ENCODE measurements at places on chromosomes 2 and 18. TPM values are rescaled to one million over a fixed set of nuclear protein-coding genes. Genes with fewer than 3 reads are reported as not detected.

DNA sequence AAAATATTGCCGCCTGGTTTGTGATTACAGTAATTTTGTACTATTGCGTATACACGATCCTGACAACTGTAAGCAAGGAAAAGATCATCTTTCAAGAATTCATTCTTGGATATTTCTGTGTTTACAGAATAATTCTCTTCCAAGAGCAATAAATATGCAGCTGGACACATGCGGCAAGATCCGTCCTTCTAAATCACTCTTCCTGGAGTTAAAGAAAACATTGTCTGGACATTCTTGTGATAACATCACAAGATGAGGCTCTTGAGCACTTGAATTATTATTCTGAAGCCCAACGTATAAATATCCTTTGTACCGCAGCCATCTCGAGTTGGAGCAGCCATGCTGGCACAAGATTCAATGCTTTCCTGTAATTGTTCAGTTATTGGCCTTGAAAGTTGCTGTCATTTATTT, 9.9 kb downstream of the FHL2 start:
- DNase-seq = no peak

DNA sequence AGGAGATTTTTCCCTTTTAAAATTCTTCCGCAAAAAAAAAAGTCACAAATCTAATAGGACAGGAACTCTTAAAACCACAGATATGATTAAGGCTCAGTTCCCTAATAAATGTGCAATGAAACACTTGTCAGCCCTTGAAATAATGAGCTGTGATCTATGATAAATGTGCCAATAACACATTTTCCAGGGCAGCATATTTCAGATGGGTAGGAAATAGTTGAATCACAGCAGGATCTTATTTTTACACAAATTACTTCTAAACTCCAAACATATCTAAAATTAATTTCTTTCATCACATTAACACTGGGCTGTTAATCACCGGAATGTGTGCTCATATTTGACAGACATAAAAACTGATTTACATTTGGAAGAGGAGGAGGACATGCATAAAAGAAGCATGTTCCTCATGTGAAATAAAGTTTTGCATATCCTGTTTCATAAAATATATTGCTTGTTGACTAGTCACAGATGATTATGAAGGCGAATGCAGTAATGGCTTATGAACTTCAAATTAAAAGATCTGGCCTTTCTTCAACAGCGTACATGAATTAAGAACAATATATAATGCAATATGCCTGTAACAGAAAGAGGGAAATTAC, 281.4 kb downstream of the PAX3 start:
- DNase-seq = no peak

GRCh38 chr2:83959266-83959665, 499.8 kb downstream of the SUCLG1 start:
- no peak for DNase-seq

- DNase-seq = no peak
Observed at GRCh38 chr2:197869041-197869440, 64.6 kb downstream of the PLCL1 start.

DNA sequence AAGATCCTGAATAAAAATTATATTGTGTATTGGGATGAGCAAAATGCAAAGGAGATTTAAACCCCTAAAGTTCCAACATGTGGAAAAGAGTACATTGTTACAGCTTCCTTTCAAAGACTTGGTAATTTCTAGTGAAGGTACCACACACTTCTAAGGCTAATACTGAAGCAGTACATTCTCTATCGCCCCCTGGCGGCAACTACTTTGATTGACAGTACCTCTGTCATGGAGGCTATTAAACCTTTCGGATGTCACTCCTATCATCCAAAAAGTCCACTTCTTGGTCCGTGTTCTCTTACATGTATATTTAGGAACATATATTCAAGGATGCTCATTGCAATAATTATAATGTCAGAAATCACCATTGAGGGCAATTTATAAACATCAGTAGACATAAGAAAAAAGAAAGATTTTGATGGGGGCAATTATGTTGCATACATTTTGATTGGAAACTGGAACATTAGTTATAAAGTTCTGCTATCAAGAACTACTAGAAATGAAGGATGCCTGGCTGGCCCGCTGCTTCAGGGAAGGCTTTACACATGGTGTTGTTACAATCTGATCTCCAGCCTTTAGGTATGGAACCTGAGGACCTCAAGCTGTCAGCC, 601.6 kb downstream of the CPS1 start:
- DNase-seq = peak; percentile 80

DNA sequence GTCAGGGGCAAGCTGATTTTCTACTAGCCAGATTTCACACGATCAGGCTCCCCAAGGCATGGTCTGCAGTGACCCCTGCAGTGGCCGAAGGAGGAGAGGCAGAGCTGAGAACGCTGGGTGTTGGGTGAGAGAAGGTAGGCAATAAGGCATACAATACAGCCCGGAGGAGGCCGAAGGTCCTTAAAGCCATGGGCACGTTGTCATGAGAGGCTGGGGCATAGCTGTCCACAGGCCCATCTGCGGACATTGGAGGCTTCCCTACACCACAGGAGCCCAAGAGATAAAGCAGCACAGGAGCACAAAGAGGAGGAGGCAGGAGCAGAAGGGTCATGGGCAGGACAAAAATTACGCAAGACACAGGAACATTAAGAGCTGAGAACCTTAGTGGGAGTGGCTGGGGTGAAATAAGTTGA, 16.7 kb upstream of the BZW1 start:
- no peak for DNase-seq

GRCh38 chr2:63729362-63729761, 112.3 kb upstream of the UGP2 start:
- DNase-seq = no peak

DNA sequence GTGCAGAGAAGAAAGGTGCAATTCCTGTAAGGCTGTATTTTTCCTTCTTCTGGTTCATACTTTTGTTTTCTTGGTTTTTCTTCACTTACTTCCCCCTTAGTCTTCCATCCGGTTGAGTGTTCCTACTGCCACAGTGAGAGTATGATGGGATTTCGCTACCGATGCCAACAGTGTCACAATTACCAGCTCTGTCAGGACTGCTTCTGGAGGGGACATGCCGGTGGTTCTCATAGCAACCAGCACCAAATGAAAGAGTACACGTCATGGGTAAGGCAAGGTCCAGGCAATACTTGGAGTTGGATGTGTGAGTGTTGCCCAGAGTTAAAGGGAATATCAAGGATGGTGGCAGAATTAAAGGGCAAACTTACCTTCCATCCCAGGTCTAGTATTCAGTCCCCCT, 108.0 kb downstream of the DTNA start:
- DNase-seq = no peak

GRCh38 chr2:84958135-84959059, 12.6 kb upstream of the KCMF1 start:
- DNase-seq = peak; percentile 50

- DNase-seq = peak; percentile 87
Observed at GRCh38 chr2:14632133-14632936, at the start of gene LRATD1. Gene LRATD1, plus strand, starts transcription at chr2:14632717. Its CDS starts 1,263 bp downstream, at chr2:14633980.

DNA sequence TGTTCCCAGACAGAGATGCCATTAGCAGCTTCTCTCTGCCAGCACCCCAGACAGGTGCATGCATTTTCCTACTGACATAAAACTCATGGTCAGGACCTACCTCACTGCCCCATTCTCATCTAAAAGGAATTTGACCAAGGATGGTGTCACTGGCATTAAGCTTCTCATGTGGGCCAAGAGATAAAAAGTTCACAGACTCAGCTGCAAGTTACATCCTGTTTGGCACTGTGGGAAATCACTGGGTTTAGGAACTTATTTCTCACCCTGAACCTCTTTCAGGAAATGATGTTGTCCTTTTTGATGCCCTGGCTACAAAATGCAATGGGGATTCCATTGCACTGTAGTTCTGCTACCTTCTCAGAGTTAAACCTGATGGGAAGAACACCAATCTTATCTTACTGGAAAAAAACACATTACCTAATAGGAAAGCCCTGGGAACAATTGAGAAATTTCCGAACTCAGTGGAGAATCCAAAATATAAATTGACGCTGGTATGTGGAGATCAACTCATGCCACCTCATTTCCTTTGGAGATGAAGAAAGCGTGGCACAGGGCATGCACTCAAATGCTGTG, 252.1 kb upstream of the COPS8 start:
- no peak for DNase-seq

DNA sequence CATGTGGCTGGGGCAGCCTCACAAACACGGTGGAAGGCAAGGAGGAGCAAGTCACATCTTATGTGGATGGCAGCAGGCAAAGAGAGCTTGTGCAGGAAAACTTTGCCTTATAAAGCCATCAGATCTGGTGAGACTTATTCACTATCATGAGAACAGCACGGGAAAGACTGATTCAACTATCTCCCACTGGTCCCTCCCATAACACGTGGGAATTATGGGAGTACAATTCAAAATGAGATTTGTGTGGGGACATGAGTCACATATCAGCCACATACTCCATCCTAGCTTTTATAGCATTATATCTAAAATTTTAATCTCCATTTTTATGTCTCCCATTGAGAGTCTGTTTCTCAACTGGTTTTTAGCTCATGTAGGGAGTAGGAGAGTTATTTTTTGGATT, 45.7 kb downstream of the ICOS start:
- DNase-seq = no peak

DNA sequence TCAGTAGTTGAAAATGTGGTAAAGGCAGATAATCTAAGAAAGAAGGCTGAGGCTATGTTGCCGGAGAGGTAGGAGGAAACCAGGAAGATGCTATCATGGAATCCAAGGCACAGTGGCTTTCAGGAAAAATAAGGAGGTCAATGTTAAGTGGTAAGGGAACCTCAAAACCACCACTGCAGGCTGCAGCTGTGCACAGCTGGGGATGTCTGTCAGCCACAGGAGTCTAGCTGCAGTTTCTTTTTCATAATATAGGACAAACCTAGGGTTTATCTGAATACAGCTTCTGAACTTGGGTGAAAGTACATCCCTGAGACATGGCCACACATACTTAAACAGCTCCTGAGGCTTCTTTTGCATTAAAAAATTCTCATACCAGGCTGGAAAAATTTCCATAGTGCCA, 93.9 kb downstream of the SLC5A7 start:
- no peak for DNase-seq

DNA sequence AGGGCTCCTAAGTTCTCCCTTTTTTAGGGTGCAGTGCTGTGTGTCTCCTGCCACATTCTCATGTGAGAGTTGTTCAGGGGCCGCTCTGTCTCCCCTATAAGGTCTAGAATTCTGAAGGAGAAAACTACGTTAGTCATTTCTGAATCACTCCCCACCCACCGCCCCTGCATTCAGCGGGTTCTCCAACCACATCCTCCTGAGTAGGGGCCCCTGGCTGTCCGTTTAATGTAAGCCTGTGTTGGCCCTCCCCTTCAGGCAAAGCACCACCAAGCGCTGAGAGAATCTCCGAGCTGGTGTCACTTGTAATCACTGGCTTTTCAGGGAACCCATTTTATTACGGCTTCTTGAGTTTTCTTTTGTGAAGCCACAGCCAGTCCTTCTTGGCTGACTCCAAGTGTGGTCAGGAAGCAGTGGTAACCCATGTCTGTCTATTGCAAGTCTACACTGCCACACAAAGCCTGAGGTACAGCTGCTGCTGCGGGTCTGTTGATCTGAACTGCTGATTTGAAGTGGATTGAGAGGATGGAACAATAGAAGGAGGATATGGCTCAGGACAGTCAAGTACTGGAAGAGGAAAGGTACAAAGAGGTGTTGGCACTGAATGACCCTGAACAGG, 16.9 kb downstream of the LCT start:
- DNase-seq = no peak

- DNase-seq = no peak
Observed at GRCh38 chr2:47028846-47029560, 113.4 kb upstream of the MCFD2 start.

DNA sequence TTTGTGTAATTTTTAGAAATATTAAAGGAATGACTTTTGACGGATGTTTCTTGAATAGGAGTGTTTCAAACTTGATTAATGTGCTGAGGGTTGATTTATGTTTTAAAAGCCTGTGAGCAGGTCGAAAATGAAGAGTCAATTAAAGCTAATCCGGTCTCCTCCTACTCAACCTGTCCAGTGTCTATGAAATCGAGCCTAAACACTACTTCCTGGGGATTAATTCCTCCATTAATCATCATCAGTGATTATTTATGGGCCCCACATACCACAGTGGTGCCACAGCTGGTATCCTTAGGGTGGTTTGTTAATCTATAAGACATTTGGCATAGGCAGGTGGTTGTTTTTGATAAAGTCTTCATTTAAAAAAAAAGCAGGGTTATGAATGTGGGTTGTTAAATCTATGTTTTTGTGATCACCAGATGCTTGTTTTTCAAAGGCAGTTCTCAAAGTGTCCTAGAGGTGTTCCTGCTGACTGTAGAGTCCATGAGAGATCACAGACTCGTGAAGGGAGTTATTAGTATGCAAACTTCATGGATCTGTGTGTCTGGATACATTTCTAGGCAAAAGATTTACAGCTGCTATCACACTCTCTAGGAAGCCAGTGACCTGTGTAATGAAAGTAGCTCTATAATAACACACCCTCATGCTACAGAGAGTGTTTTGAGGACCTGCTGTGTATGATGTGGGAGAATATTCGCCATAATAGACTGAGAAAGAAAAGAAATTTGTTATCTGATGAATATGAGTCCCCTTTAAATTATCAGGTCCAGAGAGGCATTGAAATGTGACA, 308.6 kb downstream of the AKAIN1 start:
- DNase-seq = no peak

- DNase-seq = no peak
Observed at GRCh38 chr2:63729831-63730230, 111.9 kb upstream of the UGP2 start.

GRCh38 chr2:36468463-36469105, 113.0 kb downstream of the CRIM1 start:
- DNase-seq = no peak

DNA sequence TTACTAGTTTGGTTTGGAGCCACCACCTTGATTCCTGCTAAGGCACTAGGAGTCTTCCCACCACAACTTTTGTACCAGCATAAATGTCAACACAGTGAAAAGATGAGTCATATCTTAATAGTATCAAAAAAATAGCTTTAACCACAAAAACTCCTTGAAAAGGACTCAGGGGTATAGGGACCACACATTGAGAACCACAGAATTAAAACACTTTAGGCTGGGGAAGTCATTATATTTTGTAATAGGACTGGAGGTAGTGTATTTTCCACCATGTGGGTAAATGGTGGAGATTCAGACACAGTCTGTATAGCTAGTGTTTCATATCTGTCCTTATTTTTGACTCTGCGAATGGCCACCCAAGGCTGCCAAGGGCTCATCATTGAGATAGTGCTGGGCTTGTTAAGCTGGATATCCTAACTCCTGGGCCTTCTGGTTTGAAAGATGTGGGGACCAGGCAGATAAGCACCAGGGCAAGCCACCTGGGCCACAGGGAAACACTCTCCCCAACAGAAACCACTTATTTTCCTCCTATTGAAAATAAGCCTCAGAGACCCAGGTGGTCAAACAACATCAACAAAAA, 19.1 kb upstream of the FHL2 start:
- DNase-seq = no peak

Gene ZNF385B
- 63.2 TPM for total RNA-seq

Gene ANKRD53
- total RNA-seq = 1.1 TPM

Gene SKA1
- 1.2 TPM for total RNA-seq

Gene PDE6D
- total RNA-seq = 18.5 TPM

Gene HOXD12
- total RNA-seq = not detected

Gene RFX8
- total RNA-seq = not detected

Gene CASP10
- 26.7 TPM for total RNA-seq

Gene NTSR2
- total RNA-seq = not detected

Gene SH2D6
- total RNA-seq = 0.97 TPM
